ENCODE measurements at places on chromosomes 3 and 15.

GRCh38 chr3:197364410-197365071 is 66.1 kb upstream of the DLG1 start:
- no peak for DNase-seq

- no peak for DNase-seq
Observed at GRCh38 chr15:53196242-53196641, 406.1 kb upstream of the ONECUT1 start.

- DNase-seq = no peak
Observed at GRCh38 chr3:187256051-187256616, 35.4 kb downstream of the MASP1 start.

DNA sequence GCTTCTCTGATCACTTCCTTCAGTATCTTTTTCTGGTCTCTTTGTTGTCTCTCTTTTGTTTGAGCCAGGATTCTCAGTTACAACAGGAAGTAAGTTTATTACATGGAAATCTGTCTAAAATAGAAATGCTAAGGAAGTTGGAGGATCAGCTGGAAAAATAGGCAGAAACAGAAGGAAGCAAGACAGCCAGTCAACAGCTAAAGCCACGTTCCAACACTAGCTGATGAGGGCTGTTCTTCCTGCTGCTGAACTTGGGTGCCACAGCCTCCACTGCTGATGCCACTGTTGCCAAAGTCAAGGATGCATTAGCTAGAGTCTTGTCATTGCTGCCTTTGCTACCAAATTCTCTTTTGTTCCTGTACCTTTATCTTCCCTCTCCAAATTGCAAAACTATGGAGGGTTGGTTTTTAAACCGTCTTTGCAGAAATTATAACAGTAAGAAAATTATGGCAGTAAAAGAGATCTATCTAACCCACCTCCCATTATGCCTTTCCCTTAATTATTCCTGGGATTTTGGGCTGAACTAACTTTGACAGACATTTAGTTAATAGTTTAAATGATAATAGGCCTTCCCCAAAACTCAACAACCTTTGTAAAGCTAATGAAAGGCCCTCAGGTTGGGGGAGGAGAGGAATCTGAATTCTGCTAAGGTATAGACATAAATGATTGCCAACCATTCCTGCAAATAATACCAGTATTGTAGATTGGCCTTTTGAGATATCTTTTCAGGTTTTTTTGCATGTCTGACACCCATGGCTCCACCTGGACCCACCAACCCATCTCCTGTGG is 27.4 kb upstream of the OR5K4 start:
- no peak for DNase-seq
